ENCODE measurements at places on chromosomes 7 and 10.

GRCh38 chr7:37430640-37431039 is 18.0 kb downstream of the ELMO1 start:
- no peak for DNase-seq

GRCh38 chr10:128972036-128972405 is 495.0 kb upstream of the MGMT start:
- DNase-seq = no peak

GRCh38 chr7:136890399-136890798 is 21.9 kb downstream of the CHRM2 start:
- no peak for DNase-seq

DNA sequence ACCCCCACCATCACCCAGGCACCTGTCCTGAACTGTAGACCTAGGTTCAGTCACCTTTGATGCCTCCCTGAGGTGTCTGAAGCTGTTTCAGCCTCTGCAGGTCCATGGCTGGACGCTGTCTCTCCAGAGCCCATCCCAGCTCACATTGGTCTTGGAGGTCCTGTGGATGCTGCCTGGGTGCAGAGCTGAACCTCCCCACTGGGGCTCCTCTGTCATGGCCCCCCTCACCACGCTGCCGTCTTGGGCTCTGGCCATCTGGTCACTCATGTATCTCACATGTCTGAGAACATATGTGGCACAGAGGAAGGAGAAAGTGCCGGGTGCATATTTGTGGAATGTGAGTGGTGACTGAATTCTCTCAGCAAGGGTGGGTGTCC is 108.9 kb downstream of the NKX6-2 start:
- no peak for DNase-seq

DNA sequence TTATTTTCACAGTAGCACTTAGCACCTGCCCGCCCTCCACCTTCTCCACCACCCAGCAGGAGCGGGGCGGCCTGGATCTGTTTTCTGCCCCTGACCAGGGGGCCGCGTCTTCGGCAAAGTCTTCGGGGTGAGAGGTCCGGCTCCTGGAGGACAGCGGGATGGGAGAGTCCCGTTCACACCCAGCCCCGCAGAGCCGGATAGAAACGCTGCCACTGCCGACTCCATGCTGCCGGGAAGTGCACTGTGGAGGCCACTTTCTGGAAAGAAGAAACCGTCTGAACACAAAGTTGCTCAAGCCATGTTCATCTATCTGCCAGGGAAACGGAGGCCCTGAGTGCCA is 14.5 kb upstream of the ZNF273 start:
- DNase-seq = peak; percentile 17

DNA sequence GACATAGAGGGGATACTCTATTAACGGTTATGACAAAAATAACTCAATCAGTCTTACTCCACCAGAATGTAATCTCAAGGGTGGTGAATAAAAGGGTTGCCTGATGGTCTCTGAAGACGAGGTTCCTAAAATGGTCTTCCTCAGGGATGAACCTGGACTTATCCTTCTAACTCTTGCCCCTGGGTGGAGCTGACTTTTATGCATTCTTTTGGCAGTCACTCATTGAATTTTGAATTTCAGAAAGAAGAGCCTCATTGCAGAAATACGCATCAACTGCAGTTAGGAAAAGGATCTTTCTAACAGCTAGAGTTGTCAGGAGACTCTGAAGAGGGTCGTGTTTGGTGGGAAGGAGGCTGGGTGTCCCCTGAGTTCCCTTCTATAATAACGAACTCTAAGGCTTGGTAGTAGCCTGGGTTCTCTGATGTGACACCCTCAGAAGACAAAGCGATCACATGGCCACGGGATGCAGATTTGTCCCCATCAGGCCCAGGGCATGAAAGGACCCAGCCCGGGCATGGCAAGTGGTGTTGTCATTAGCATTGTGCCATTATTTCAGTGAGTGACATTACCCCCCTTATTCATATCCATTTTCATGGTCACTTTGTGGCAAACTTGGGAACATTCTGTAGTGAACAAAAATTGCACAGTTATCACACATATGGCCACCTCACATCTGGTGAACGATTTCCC is 58.6 kb upstream of the JCAD start:
- DNase-seq = no peak

GRCh38 chr7:56007167-56007652 is 42.8 kb downstream of the NIPSNAP2 start:
- no peak for DNase-seq

DNA sequence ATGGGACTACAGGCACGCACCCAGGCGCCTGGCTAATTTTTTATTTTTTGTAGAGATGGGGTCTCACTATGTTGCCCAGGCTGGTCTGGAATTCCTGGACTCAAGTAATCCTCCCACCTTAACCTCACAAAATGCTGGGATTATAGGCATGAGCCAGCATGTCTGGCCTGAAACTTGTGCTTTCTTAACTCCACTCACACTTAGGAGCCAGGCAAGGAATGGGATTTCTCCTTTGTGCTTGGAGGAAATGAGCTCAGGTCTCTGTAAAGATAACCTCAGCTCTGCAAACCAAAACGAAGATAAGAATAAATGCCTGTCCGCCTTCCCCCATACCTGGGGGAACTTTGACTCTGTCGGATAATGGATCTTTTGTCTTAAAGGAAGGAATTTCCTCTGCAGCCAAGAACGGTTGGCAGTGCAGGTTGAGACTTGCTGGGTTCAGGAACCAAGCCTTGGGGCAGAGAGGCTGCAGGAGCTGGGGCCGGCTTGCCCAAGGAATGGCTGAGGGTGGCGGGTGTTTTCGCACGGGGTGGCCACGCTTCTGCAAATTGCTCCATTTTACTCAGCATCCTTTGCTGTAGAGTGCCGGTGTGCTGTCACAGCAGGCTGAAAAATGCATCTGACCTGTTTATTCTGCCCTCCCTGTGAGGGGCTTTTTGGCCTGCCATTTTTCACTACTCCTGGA is 174.2 kb downstream of the KIAA1217 start:
- no peak for DNase-seq
